ENCODE measurements at places on chromosomes 12 and 14.
A peak's percentile ranks its signal among the peaks of the same experiment; 100 is the strongest.

- DNase-seq: no peak
These were observed 20.5 kb downstream of the DERA start for GRCh38 chr12:15931590-15932053.

GRCh38 chr12:111438481-111438880 lies 32.8 kb downstream of the SH2B3 start:
- DNase-seq: peak; percentile 81

- DNase-seq: no peak
These were observed 28.8 kb upstream of the IGF1 start for GRCh38 chr12:102509123-102509626.

GRCh38 chr14:100303179-100303578 lies 3.1 kb downstream of the SLC25A29 start:
- no peak for DNase-seq

- DNase-seq: no peak
These were observed 70.9 kb upstream of the STRN3 start for GRCh38 chr14:31097081-31097480.

GRCh38 chr12:50051101-50051806 lies 6.1 kb upstream of the ASIC1 start:
- DNase-seq: no peak

- DNase-seq: no peak
These were observed 232.8 kb upstream of the FBXO33 start for GRCh38 chr14:39665075-39665475.

DNA sequence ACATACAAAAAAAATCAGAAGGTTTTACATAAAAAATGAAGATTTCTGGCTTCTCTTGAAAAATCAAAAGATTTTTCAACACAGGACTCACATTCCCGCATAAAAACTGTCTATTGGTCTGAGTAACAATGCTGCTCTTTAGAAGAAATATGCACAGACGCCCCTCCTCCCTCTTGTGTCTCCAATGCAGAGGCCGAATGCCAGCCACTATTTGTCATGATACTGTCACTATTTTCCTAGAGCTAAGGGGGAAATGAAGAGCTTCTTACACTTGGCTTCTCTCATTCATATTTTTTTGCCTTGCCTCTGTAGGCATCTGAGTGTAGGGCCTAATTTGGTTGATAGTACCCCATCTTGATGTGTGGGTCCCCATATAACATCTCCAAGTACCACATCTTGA lies 98.0 kb downstream of the BBS10 start:
- DNase-seq: no peak

- DNase-seq: no peak
These were observed 194.6 kb upstream of the KRR1 start for GRCh38 chr12:75705749-75706711.

DNA sequence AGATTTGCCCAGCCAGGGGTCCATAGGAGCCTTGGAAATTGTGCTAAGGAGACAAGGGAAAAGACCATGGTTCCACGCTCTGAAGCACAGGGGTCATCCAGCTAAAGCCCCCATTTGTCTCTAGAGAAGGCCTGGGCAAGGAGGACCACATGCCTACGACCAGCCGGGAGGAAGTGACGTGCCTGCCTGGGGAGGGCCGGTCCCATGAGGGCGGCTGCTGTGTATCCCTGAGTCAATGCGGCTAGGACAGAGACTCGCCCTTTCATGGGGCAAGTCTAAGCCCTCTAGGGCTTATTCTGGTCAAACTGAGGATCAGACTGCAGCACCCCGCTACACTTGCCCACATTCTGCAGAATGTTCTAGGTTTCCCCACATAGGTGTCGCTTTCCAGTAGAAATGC lies 20.6 kb upstream of the RIN3 start:
- DNase-seq: peak; percentile 43

DNA sequence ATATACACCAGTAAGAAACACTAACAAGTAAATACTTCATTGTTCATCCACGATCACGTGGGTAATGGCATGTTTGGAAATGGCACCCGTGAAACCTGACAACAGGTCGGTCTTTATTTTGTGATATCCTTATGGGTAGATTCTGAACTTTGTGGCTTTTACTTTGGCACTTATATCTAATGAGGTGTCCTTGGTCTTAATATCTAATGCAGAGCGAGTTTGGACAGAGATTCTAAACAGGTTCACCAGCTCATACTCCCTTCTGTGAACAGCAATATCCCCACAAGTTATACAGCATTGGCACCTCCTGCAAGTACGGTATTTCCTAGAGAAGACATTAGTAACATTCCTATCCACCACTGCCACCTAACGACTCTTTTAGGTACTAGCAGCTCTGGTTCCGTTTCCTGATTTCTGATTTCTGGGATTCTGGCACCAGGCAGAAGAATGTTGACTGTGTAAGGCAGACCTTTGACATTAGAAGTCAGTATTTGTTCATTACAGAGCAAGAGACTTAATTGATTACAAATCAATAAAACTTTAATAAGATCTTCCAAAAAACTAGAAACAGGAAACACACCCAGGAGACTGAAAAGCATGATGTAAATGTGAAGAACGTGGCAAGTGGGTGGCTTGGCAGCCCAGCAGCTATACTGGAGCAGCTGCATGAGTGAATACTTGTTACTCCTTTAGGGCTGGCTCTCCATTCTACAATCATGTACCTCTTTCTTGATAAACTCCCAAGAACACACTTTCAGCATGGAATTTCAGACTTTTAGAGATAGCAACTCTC lies 2.5 kb downstream of the ANG start:
- DNase-seq: no peak

- DNase-seq: no peak
These were observed 67.5 kb downstream of the DNAH10 start for GRCh38 chr12:123829561-123829960.

DNA sequence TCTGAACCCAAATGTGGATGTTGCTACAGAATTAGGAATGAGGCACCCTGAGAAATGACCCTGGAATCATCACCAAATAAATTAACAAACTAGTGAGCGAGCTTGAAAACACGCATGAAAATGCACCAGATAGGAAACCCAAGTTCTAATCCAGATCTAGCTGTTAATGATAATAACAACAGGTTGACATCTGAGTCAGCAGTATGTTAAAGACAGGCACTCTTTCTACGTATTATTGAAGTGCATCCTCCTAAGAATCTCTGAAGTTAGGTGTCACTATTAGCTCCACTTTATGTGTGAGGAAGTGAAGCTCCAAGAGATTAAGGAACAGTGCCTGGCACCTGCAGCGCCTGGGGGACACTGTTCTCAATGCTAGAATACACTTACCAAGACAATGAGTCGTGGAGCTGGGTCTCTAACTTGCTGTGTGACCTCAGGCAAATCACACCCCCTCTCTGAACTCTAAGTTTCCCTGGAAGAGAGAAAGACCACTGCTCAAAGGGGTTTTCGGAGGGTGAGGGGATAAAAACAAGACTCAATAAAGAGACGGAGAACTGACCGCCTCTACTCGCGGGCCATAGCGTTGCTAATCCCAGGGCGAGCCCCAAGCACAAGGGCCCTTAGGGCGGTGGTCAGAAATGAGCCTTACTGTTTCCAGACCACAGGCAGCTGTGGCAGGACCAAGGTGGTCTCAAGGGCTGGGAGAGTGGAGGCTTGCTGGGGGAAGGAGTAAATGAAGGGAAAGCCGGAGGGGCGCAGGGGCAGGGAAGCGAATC lies 2.1 kb downstream of the SLC6A12 start:
- no peak for DNase-seq

DNA sequence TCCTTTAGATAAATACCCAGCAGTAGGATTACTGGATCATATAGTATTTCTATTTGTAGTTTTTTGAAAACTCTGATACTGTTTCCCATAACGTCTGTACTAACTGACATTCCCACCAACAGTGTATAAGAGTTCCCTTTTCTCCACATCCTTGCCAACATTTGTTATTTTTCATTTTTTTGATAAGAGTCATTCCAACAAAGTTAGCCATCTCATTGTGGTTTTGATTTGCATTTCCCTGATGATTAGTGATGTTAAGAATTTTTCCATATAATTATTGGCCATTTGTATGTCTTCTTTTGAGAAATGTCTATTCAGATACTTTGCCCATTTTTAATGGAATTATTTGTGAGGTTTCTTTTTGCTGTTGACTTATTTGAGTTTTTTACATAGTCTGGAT lies 486.0 kb downstream of the FLRT2 start:
- DNase-seq: no peak

GRCh38 chr14:69693145-69693544 lies 73.8 kb upstream of the SRSF5 start:
- no peak for DNase-seq

GRCh38 chr12:6961695-6962284 lies 8.7 kb downstream of the PHB2 start:
- peak; percentile 80 for DNase-seq

Data from activated CD8-positive, alpha-beta memory T cell treated with anti-CD3 and anti-CD28 coated beads, Interleukin-2, amount 50 U/mL, for 48 hours (primary cell).